ENCODE measurements at places on chromosomes 16 and 17.

GRCh38 chr16:85324488-85324887 lies 212.2 kb upstream of the CIBAR2 start:
- DNase-seq = no peak

- DNase-seq = no peak
Measured at GRCh38 chr16:58433569-58433951, 41.3 kb downstream of the GINS3 start.

DNA sequence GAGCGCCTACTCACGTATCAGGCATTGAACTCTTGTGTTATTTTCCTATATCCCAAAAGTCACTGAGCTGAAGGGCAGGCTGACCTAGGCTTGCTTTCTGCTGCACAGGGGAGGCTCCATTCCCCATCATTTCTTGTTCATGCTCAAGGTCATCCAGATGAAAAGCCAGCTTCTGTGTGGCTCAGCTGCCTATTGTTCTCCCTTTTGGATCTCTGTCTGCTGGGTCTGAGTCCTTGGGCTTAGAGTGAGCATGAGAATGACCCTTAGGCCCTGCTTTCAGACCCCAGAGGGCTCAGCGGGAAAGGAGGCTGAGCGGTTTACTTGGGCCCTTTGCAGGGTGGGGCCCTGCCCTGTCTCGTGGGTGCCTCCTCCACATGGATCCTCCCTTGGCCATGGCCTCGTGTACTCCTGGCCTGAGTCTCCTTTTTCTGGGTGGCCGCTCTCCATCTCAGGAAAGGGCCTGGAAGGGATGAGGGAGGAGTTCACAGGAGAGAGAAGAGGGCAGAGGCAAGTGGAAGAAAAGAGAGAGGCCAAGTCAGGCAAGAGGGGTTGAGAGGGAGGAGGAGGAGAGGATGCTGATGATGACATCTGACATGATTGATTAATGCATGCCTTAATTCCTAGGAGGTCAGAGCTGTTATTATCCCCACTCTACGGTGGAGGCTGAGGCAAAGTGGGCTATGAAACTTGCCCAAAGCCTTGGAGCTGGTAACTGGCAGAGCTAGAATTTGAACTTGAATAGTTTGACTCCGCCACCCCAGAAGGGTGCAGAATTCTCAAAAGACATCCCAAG lies 19.8 kb upstream of the MAP3K14 start:
- no peak for DNase-seq

GRCh38 chr16:71609066-71609465 lies 16.9 kb upstream of the MARVELD3 start:
- DNase-seq = no peak

DNA sequence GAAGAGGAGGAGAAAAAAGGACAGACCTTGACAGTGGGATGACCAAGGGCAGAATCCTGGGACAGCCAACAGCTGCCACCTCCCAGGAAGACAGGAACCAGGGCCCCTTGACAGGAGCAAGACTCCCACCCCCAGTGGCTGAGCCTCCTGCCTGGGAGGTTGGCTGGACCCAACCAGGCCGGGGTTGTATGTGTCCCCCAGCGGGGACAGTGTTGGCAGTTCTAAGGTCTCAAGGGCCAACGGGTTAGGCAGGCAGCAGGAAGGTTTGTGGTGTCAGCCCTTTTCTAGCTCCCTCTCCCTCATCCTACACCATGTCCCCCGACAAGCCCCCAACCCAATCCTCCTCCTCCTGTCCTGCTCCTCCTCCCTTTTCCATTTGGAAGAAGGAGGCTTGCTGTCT lies 126.2 kb downstream of the MRM1 start:
- no peak for DNase-seq

Measured in activated T-helper 9 cell treated with anti-CD3 and anti-CD28 coated beads, Interleukin-2, amount 50 U/mL, for 16 hours (primary cell).